Fibroblast of skin of left quadriceps (primary cell): ENCODE measurements at places on chromosomes 12 and 14.

DNA sequence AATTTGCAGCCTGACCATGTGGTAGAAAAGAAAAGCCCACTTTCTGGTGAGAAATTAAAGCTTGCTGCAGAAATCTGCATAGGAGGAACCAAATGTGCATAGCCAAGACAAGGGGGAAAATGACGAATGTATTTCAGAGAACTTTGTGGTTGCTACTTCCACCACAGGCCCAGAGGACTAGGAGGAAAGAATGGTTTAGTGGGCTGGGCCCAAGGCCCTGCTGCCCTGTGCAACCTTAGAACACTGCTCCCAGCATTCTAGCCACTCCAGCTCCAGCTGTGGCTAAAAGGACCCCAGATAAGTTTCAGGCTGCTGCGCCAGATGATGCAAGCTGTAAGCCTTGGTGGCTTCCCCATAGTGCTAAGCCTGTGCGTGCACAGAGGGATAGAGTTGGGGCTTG is 764.3 kb downstream of the SLC6A15 start:
- no peak for DNase-seq

GRCh38 chr14:71078500-71078899 is 171.2 kb downstream of the PCNX1 start:
- no peak for DNase-seq

GRCh38 chr12:111413442-111414086 is 7.8 kb downstream of the SH2B3 start:
- DNase-seq, result no peak

DNA sequence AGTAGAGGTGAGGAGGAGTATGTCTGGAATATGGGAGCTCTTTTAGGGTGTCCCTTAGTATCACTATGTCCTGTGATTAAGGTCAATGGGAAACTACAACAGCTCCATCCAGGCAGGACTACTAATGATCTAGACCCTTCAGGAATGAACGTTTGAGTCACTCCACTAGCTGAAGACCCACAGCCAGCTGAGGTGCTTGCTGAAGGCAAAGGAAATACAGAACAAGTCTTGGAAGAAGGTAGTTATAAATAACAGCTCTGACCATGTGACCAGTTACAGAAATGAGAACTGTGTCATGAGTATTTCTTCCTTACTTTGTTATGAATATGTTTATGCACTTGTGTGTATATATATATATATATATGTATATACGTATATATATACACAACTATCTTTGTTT is 40.5 kb upstream of the USP44 start:
- no peak for DNase-seq

DNA sequence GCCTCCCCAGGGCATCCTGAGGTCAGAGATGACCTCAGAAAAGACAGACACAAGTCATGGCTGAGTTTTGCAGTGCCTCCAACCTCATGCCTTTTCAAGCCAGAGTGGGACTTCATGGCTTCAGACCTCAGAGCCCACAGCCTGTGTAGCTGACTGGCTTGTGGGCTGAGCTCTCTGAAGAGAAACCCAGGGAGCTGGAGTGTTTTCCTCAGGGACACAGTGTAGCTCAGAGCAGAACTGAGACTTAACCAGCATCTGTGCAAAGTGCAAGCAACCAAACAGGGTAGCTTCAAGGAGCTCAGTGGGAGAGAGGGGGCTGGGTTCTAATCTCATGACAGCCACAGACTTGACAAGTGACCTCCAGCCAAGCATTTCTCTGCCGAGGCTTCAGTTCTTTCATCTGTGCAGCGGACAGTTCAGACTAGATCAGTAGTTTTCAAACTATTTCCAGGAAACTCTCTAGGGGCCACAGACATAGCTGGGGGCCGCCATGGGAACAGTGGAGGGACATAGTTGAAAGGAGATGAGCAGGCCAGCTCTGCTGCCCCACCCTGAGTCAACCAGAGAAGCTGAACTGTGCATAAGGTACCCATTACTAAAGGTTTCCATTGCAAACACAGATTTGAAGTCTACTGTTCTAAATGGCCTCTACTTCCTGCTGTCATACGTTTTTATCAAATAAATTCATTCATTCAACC is 80.0 kb downstream of the LGMN start:
- DNase-seq, result no peak

DNA sequence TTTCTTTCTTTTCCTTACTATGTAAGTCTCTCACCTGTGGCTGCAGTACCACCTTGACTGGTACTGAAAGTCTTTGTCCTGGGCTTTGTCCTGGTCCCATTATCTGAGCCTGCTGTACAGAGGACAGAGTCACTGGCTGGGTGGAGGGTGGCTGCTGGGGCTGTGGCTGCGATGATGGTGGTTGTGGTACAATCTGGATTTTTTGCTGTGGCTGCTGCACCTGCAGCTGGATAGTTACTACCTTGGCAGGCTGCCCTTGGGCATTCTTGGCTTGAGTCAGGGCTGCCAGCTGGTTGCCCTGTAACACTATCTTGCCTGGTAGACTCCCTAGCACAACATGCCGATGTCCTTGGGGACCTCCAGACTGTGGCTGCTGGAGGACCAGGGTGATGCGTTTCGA is 27.0 kb downstream of the CHD8 start:
- no peak for DNase-seq

DNA sequence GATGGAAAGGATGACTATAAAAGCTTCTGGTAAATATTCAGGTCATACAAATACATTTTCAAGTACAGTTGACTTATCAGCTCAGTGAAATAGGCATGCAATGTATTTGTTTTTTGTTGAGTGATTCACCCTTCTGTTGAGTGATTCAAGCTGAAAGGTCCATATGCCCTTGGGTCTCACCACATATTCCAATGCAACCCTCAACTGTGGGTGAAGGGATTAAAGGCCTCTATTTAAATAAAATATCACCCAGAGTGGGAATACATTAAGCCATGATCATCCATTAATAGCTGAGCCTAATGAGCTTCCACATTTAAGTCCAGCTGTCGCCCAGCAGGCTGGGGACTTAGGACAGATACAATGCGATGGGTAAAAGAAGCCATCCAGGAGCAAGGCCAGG is 120.2 kb downstream of the CRACR2A start:
- no peak for DNase-seq

GRCh38 chr12:87509237-87509820 is 519.9 kb downstream of the C12orf50 start:
- peak; percentile 12 for DNase-seq

- no peak for DNase-seq
Measured at GRCh38 chr14:68564191-68564825, 228.6 kb downstream of the ZFP36L1 start.

DNA sequence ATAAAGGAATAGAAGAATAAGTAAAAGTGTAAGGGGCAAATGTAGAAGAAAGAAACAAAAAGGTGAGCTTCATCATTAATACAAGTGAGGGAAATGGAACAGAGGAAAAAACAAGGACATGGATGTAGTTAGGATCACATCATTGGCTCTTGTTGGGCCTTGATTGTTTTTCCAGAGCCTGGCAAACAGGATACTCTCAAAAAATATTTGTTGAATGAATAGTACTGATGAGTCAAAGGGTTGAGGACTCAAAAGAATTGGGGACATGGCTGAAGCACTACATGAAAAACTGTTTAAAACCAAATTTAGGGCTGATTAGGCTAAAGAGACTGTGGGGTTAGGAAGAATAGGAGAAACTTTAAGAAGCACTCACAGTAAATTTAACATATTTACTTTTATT is 11.4 kb upstream of the SRP54 start:
- no peak for DNase-seq

DNA sequence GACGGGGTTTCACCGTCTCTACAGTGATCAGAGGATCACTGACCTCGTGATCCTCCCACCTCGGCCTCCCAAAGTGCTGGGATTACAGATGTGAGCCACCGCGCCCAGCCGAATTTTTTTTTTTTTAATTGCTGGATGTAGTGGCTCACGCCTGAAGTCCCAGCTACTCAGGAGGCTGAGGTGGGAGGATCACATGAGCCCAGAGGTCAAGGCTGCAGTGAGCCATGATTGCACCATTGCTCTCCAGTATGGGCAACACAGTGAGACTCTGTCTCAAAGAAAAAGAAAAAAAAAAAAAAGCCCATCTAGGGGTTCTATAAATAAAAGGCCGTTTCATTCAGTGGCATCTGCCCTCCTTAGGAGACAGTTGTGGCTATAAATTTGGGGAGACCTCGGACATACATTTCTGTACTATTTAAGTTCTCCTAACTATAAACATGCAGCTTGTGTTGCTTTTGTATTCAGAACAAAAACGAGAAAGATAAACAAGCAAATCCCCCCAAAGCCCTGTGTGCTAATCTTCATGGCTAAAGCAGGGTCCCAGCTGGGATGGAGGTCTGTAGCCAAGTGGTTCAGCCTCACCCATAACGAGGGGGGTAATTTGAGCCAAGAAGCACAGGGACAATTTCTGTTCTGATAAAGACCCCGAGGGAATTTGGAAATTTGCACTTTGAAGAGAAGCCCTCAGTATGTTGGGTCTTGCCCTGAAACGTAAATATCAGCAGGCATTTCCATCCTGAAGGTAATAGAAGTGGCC is 35.0 kb upstream of the BCL7A start:
- DNase-seq, result no peak

GRCh38 chr14:24231263-24232120 is 675 bp downstream of the NEDD8 start:
- no peak for DNase-seq

GRCh38 chr14:67705211-67705610 is 3.5 kb downstream of the RDH12 start:
- DNase-seq, result no peak

DNA sequence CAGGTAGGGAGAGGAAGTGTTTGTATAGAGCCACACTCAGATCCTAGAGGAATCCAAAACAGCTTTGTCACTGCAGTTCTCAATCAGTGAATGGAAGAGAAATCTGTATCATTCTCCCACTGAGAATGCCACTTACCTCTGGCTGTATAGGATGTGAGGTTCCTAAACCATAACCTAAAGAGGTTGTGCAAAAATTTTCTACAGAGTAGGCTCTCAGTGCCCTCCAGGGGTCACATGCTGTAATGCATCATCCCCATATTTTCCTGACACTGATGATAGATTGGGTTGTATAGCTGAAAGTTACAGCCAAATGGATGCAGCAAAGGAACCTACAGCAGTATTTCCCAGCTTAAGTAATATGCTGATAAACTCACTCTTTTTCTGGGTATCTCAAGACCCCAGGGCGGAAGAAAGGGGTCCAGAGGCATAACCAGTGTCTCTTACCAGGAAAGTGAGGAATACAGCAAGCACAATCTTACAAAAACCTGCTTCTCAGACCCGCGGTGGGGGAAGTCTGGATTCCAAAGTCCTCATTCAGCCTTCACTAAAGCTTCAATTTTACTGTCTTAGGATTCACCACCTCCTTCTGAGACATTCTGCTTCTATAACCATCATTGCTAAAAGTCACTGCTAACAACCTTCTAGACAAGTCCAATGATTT is 3.8 kb downstream of the BCDIN3D start:
- DNase-seq, result no peak

DNA sequence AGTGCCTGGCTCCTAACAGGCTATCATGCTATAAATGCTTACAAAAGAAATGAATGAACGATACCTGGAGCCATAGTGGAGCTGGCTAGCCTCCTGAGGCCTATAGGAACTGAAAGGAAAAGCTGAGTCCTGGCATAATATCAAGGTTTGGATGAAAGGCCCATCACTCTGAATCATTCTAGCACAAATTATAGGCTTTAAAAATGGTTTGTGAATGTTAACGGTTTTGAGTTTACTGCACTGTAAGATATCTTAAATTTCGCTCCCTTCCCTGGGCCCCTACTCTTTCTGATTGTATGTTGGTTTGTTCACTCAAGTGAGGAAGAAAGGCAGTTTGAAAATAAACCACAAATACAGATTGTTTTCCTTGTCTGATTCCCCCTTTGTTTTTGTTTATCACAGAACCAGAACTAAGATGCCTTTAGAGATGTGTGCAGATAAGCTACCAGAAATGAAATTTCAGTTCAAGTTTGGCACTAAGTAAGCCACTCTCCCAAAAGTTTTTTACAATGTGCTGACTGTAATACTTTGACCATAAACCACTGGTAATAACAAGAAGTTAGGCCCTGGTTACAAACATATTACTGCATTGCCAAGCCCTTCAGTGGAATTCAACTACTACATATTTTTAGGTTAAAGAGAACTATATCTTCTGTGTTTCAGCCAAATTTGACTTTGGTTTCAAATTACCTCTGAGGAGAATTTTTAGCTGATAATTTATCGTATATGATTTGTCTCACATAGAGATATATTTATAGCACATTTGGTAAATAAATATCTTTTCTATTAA is 89.5 kb downstream of the ALX1 start:
- DNase-seq, result no peak

DNA sequence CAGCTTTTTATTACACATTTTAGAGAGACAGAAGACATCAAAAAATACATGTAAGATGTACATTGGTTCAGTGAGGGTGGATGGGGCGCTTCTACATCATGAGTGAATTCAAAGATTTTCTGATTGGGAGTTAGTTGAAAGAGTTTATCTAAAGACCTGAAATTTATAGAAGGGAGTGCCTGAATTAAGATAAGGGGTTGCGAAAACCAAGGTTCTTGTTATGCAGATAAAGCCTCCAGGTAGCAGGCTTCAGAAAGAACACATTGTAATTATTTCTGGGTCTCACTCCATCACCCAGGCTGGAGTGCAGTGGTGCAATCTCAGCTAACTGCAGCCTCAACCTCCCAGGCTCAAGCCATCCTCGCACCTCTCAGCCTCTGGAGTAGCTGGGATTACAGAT is 26.2 kb upstream of the TMPO start:
- DNase-seq, result no peak

- no peak for DNase-seq
Measured at GRCh38 chr14:71208702-71209357, 301.6 kb downstream of the PCNX1 start.

- DNase-seq, result no peak
Measured at GRCh38 chr14:68966872-68967301, 12.2 kb downstream of the ACTN1 start.

GRCh38 chr12:117466677-117467362 is 105.4 kb upstream of the NOS1 start:
- DNase-seq, result no peak

DNA sequence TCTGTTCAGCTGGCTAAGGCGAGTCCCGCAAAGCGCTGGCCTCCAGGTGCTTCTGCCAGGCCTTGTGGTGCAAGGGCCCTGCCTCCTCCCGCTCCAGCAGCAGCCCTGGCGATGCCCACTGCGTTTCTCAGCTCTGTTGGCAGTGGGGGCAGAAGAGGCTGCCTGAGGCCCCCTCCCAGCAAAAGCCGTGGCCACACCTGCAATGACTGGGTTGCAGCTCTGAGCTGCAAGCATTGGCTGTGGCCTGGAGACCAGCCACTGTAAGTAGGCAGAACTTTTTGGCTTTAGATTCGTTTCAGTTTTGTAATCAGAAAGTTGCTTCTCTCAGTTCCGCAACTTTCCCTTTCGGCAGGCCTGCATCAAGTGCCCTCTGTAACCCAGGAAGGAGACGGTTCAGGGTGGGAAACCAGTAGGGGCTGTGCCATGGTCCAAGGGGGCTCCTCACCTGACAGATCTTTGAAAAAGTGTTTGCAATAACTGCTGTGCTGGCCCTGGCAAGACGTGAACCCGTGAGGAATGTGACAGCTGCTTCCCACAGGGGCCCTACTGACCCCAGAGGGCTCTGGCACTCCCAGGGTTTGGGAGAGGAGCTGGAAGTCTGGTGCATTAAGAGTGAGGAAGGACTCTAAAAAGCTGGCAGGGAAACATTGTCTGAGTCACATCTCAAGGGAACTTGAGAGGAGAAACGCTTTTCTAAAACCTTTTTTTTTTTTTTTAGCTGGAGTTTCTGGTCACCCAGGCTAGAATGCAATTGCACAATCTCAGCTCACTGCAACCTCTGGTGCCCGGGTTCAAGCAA is 54.5 kb upstream of the MAX start:
- DNase-seq, result peak; percentile 66
